ENCODE measurements at places on chromosomes 4 and X.
A peak's percentile ranks its signal among the peaks of the same experiment; 100 is the strongest.

DNA sequence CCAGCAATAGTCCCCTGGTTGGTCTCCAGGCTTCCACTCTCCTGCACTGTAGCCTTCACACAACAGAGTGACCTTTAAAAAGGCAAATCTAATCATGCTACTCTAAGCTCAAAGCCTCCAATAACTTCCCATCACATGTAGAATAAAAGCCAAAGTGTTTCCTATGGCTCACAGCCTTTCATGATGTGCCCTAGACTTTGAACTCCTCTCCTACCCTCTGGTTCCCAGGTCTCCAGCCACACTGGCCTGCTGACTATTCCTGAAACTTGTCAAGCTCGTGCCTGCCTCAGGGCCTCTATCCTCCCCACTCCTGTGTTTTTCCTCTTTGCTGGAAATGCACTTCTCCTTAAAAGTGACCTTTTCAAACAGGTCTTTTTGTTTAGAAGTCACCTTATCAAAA is 3.1 kb downstream of the MANBA start:
- DNase-seq: peak; percentile 7

GRCh38 chr4:56804551-56804950 is 16.9 kb downstream of the SPINK2 start:
- DNase-seq: no peak

- DNase-seq: no peak
Measured at GRCh38 chr4:100493756-100494155, 24.1 kb downstream of the EMCN start.

- no peak for DNase-seq
Measured at GRCh38 chr4:40275065-40275730, 59.9 kb upstream of the CHRNA9 start.

DNA sequence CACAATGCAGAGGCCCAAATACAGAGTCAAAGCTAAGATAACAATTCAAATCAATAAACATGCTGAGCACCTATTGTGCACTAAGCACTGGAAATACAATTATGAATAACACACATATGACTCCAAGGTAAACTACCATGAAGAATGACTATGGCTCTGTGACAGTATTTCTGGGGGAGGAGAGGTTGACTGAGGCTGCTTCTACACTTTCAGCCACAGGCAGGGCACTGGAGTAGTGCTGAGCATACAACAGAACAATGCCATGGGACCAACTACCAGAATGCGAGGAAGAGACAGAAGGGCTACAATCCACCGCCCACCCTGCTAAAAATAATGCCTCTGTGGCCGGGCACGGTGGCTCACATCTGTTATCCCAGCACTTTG is 13.7 kb downstream of the TEC start:
- DNase-seq: no peak

DNA sequence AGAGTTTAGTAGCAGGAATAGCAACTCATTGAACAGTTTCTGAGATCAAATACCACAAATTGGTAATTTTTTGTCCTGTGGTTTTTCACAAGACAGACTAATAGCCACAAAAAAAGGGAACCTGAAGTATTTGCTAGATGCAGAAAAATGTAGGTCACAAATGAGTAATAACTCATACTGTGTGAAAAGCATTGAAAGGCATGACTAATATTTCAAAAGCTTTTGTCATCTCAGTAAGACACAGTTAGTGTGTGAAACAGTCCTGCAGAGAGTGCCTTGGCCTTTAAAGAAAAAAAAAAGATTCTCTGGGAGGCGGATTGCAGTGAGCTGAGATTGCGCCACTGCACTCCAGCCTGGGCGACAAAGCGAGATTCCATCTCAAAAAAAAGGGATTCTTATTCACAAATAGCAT is 31.4 kb upstream of the SLC25A31 start:
- no peak for DNase-seq

Data from Calu3 (cell line).